Sigmoid colon (tissue), 7 donors: ENCODE measurements at places on chromosomes 16 and 17. TPM values are rescaled to one million over a fixed set of nuclear protein-coding genes. Genes with fewer than 3 reads are reported as not detected.

- no peak for DNase-seq
Measured at GRCh38 chr17:182050-182751, 751 bp upstream of the DOC2B start.

Gene GPR142
- polyA plus RNA-seq, result not detected

DNA sequence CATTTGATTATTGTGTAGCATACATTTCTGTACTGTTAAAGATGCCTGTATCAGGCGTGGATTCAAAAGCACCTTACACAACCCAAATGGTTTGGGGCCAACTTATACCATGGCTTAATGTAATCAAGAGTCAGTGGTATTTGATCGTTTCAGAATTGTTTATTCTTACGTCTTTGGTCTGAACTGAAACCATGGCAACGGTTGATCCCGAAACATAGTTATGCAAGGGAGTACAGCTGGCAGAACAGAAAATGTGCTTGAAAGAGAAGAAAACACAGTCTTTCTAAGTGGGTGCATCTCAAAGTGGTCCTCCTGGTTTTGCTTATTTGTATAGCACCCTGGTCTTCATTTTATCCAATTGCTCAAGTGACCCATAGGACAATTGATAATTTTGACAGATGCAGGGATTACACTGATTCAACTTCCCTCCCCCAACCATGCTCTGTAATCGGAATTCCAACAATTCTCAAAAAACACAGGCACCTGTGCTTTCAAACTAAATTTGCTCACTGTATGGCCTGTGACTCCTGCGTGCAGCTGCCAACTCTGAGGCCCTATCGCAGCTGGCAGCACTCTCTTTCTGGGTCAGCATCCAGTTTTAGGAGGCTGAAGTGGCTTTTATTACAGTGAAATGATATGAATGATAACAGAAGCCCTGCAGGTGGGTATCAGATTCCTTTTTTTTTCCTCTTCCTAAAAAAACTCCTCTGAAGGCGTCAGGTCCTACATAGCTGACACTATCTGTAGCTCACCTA, 77.0 kb upstream of the AXIN2 start:
- DNase-seq, result no peak

DNA sequence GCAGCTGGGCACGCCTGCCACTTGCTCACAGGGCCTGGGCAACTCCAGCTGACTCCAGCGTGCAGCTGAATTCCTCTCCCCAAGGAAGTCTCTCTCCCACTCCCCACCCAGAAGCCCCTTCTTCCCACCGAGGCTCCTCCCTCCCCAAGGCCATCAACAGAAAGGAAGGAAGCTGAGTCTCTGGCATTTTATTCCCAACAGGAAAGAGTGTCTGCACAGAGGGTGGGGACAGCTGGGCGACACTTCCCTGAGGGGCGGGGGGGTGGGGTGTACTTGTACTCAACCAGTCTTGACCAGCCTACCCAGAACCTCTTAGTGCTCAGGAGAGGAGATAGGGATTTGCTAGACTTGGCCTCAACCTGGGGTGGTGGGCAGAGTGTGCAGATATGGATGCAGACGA, at the start of gene EXOC3L1:
EXOC3L1 (minus strand) TSS at position 96 of the 400 bp plus-strand sequence. CDS start 460 bp downstream, outside the sequence.
- no peak for DNase-seq

- no peak for DNase-seq
Measured at GRCh38 chr17:44901411-44901921, 2.2 kb upstream of the EFTUD2 start.

- no peak for DNase-seq
Measured at GRCh38 chr17:68011199-68011665, 15.0 kb upstream of the C17orf58 start.

DNA sequence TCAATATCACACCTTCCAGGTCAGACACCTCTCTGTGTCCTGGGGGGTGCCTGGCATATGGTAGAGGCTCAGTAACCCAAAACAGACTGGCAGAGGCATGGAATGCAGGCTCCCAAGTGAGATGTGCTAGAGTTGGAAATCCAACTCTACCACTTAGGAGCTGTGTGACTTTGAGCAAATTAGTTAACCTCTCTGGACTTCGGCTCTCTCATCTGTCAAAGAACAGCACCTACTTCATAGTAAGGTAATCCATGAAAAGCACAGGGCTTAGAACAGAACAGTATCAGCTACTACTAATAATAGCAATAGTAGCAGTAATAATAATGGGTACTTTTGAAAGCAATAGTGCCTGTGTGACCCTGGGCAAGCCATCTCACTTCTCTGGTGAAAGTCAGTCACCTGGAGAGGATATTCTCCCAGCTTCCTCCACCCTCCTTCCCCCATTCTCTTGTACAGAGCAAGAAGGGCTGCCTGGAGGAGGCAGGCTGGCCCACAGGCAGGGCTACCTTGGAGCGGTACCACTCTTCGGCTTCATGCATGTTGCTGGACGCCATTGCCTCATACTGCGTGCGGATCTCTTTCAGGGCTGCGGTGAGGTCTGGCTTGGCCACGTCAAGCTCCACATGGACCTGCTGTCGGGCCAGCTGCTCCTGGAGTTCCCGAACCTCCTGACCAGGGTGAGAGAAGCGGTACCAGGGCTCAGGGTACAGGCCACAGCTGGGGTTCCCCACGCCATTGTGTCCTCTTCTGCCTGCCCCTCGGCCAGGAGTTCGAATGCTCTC, 2.3 kb downstream of the GFAP start:
- peak; percentile 60 for DNase-seq
